ENCODE measurements at places on chromosomes 12 and 14.
A peak's percentile ranks its signal among the peaks of the same experiment; 100 is the strongest.

DNA sequence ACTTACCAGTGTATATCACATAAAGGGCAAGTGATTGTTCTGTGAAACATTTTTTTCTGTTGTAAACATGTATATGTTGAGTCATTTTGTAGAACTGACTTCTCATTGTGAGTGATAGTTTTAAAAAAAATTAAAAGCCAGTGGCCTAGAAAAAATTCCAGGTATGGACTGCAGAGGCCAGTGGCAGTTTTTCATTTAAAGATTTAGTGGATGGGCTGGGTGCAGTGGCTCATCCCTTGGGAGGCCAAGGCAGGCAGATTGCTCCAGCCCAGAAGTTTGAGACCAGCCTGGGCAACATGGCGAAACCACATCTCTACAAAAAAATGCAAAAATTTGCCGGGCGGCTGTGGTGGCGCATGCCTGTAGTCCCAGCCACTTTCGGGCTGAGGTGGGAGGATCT, 84.7 kb upstream of the MDM1 start:
- no peak for DNase-seq

GRCh38 chr14:91373591-91374254, 43.9 kb downstream of the CCDC88C start:
- DNase-seq: no peak

DNA sequence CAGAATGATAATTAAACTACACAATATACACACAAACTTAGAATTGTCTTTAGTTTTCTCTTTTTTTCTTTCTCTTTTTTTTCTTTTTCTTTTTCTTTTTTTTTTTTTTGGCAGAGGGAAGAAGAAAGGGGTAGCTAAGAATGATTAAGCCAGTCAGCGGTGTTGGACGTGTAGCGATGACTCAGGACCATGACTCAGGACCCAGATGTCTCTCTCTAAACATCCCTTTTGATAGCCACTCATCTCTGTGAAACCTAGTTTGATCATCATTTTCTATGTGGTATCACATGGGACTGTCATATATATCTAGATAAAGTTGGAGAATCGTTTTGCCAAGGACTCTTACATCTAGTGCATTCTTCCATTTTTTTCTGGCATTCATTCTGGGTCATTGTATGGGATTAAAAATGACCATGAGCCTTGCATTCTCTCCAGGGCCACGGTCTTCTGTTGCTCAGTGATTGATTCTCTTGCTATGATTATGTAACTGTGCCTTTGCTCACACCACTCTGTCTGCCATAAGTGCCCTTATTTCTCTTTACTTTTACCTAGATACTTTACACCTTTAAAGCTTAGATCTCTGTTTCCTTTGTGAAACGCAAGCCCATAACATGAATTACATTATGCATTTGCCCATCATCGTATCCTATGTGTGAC, 26.6 kb upstream of the NRXN3 start:
- DNase-seq: peak; percentile 63

DNA sequence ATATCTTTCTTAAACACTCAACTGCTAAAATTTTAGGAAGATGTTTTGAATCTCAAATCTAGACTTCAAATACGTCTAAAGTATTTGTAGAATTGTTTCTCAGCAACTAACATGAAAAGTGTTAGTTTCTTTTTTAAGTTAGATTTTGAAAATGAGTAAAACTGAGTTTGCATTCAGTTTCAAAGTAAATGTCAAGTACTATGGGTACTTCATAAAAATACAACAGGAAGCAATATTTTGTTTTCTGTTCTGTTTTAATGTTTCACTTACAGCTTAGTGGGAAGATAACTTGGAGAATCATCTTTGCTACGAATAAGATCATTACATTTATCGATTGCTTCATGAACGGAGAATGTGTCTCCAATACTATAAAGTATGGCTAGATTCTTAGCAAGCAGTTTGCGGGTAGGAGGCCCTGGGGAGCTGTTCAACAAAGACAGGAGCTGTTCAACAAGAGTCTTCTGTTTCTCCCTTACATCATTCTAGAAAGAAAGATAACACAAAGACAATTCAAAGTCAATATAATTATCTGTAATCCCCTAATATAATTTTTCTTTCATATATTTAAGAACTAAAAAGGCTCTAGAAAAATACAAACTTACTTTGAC, 20.2 kb downstream of the HEATR5A start:
- DNase-seq: no peak

GRCh38 chr12:120397824-120398540, 29.0 kb upstream of the MSI1 start:
- DNase-seq: no peak

DNA sequence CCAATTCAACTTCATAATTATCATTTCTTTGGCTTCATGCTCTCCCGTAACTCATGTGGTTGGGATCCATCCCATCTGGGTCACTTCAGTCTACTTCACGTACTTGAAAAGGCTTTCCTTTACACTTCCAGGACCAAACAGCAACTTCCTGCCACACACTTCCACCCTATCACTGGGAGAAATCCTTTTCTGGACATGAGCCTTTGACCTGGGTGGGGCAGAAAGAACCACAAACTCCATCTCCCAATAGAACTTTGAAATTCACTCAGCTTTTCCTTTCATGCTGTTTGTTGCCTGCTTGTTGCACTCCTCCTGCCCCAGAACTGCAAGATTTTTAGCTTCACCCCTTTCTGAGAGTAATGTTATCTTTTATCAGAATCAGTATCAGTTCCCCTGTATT, 18.4 kb upstream of the GALNT16 start:
- no peak for DNase-seq

GRCh38 chr14:73797543-73798265, 53.9 kb upstream of the PTGR2 start:
- DNase-seq: no peak

DNA sequence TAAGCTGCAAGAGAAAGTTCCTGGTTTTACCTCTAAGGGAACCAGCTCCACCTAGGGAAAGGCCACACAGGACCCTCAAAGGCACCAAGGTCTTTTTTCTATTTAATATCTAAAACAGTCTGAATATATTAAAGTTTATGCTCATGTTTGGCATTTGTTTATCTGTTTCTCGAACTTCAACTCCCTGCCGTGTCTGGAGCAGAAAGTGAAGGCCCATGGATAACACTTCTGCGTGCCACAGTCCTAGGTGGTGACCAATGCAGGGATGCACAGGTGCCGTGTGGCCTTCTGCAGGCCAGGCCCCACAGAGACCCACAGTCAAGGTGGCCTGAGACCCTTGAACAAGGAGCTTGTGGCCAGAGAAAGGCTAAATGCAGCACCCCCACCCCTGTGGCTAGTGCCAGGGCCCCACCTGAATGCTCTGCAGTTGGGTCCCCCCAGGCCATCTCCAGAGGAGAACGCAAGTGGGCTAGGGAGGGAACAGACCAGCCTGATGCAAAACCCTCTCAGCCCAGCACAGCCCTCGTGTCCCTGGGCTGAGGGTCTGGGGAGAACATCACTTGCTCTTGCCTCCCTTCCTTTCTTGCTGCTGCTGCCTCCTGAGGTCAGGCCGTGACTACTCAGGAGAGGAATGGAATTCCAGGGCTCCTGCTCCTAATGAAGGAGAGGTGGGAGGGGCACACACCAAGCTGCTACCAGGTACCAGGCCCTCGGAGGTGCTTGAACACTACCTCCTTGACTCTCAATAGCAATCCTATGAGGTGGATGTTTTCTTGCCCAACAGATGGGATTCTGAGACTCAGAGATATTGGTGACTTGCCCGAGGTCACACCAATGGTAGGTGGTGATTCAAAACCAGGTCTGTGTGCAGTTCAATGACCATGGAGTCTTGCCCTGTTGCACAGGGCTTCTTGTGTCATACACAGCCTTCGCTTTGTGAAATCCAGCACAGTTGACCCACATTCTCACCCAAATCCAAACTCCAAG, 45.4 kb downstream of the PSMA6 start:
- no peak for DNase-seq

GRCh38 chr12:62599854-62600437, 133.3 kb downstream of the MON2 start:
- no peak for DNase-seq

- DNase-seq: no peak
Observed at GRCh38 chr12:47813511-47814196, 6.0 kb downstream of the HDAC7 start.

GRCh38 chr14:61103541-61104339, 122.7 kb downstream of the SLC38A6 start:
- DNase-seq: peak; percentile 97

GRCh38 chr12:88408823-88409222, 171.4 kb downstream of the KITLG start:
- no peak for DNase-seq

GRCh38 chr12:110732572-110732971, 10.1 kb downstream of the PPP1CC start:
- DNase-seq: no peak

DNA sequence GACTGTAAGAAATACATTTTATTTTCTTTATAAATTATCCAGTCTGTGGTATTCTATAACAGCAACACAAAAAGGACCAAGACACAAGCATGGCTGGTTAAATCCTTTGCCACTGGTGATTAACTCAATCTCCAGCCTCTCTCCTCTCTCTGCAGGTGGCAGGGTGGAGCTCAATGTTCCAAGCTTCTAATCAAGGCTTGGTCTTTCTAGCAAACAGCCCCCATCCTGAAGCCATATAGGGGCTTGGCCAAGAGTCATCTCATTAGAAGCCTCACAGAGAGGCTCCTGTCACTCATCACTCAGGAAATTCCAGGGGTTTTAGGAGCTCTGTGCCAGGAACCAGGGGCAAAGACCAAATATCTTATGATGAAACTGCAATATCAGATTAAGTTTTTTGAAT, 12.0 kb downstream of the C12orf75 start:
- no peak for DNase-seq

GRCh38 chr12:65162609-65163008, 6.8 kb upstream of the LEMD3 start:
- no peak for DNase-seq

GRCh38 chr12:16513231-16513630, 92.7 kb downstream of the LMO3 start:
- DNase-seq: no peak

DNA sequence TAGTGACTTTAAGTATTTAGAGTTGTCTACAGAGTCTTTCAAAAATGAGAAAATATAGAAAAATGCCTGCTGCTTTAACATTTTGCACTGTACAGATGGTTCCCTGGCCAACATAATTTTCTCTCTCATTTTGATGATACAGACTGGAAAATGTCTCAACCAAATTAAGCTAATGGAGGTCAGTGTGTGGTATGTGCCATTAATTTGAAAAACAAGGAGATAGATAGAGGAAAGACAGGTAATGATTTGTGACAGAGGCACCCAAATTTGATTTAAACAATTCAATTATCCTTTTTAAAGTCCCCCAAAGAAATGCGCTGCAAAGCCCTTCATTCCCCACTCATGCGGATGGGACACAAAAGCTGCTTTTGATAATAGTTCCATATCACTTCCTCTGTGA, 140.0 kb downstream of the ASCL1 start:
- no peak for DNase-seq

GRCh38 chr12:48061938-48062719, 43.8 kb downstream of the SENP1 start:
- DNase-seq: peak; percentile 27

DNA sequence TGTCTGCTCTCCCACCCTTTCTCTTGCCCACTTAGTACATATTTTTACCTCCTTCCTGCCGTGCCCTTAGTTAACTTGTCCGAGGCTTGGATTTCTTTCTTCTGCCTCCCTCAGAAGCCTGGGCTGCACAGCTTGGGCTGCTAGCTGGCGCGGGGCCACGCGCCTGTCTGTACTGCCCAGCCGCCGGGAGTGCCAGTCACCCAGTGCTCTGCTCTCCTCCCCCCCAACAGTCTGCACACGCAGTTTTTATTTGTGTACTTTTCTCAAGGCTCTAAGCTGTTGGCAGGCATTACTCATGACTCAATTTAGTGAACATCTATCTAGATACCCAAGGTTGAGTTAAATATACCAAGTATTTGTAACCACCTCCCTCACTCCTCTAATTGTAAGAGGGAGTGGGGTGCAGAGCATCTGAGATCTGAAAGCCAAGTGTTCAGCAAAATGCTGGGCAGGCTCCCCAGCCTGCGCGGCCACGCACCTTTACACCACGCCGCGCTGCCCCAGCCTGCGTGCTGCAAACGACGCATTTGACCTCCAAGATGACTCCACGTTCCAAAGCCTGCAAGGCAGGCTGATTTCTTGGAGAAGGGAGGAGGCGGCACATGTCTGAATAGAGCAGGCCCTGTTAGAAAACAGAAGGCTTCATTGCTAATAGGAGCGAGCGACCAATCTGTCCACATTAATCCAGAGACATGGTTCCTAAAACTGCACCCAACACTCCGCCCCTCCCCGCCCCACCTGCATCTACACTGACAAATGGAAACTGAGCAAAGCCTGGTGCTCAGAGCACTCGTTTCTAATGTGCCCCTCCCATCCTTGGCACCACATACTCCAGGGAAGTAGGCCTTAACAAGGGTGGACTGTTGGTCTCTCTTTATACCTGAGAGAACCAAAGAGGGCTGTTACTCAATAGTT, 18.2 kb upstream of the CACNA2D4 start:
- no peak for DNase-seq

GRCh38 chr12:6355491-6356373, 13.9 kb upstream of the TNFRSF1A start:
- DNase-seq: no peak

DNA sequence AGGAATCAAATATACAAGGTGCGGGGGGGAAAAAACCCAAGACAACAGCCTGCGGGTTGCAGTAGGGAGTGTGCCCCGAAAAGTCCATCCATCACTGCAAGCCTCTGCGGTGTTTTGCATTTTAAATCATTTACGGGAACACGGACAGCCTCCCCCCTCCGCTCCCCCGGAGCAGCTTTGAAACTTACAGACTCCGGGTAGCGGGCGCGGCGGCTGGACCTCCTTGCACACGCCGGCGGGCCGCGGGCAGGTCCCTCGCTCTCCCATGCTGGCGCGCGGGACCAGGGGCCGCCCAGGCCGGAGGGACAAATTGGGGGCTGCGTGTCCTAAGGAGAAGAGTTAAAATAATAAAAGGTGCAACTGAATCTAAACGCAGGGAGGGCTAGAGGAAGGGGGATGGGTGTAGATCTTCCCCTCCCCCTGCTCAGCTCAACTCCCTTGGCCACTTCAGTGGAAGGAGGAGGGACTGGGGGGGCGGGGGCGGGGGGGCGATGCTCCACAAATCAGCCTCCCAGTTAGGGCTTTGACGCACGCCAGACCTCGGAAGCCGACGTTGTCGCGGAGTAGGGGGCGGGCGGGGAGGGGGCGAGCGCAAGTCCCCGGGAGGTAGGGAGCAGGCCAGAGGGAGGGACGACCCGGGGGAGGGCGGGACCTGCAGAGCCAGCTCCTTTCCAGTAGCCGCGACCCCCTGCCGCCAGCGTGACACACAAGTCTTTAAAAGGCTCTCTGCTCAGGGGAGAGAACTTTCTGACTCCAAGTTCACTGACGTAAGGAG, at the start of gene KCNJ8:
TSS of gene KCNJ8 (minus strand) at position 349 of the 775 bp plus-strand sequence. CDS start 1,090 bp downstream, outside the sequence.
- DNase-seq: no peak

GRCh38 chr14:60878536-60878935, 102.3 kb downstream of the TRMT5 start:
- DNase-seq: peak; percentile 4

DNA sequence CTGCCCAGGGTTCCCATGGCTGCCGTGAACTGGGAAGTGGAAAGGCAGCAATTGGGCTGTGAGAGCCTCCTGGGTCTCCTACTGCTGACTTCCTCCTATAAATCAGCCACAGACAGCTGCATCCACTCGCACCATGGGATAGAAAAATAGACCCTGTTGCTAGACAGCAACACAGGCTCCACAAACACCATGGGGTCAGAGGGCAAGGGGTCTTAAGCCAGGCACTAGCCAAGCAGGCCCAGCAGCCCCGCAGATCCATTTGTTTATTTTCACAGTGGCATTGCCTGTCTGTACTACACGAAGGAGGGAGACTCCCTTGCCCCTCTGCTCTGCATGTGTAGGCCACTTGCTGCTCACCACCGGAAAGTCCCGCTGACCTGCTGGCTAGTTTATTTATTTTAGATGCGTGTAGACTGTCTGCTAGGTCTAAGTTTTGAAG, 139.8 kb downstream of the DACT1 start:
- no peak for DNase-seq

GRCh38 chr14:96502621-96503305, 581 bp downstream of the PAPOLA start:
- no peak for DNase-seq

Data from COLO829 (cell line).